ENCODE measurements at places on chromosomes 1 and 21. TPM values are rescaled to one million over a fixed set of nuclear protein-coding genes. Genes with fewer than 3 reads are reported as not detected.

PAQR6 gene
- total RNA-seq = 2.8 TPM

FNDC5 gene
- total RNA-seq = not detected

HECTD3 gene
- total RNA-seq = 18.5 TPM

FBXO44 gene
- total RNA-seq = 21.3 TPM

PUM1 gene
- 92.9 TPM for total RNA-seq

SLC9C2 gene
- total RNA-seq = not detected

FHL3 gene
- 29.0 TPM for total RNA-seq

PTPN7 gene
- not detected for total RNA-seq

DRAXIN gene
- 6.3 TPM for total RNA-seq

SPRR1B gene
- total RNA-seq = not detected

CRNN gene
- total RNA-seq = not detected

ADAM30 gene
- total RNA-seq = not detected

DNAJC28 gene
- 1.2 TPM for total RNA-seq

NID1 gene
- 21.3 TPM for total RNA-seq

PLA2G2A gene
- not detected for total RNA-seq

RYR2 gene
- not detected for total RNA-seq

FCRL6 gene
- total RNA-seq = not detected

TRIM67 gene
- total RNA-seq = not detected

Data from mammary epithelial cell (primary cell).